ENCODE measurements at places on chromosomes 4 and X.

- no peak for DNase-seq
Observed at GRCh38 chr4:127347936-127348335, 284.8 kb upstream of the INTU start.

DNA sequence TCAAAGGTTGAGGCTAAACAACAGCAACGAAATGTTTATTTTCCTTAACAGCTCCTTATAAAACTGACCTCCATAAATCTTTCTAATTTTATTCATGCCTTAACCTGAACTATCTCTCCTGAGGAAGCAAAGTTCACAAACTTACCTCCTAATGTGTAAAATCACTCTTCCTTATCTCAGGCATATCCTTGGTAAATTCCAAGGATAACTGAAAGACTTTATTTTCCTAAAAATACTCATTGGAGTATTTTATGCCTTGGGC, 197.4 kb downstream of the NWD2 start:
- no peak for DNase-seq

DNA sequence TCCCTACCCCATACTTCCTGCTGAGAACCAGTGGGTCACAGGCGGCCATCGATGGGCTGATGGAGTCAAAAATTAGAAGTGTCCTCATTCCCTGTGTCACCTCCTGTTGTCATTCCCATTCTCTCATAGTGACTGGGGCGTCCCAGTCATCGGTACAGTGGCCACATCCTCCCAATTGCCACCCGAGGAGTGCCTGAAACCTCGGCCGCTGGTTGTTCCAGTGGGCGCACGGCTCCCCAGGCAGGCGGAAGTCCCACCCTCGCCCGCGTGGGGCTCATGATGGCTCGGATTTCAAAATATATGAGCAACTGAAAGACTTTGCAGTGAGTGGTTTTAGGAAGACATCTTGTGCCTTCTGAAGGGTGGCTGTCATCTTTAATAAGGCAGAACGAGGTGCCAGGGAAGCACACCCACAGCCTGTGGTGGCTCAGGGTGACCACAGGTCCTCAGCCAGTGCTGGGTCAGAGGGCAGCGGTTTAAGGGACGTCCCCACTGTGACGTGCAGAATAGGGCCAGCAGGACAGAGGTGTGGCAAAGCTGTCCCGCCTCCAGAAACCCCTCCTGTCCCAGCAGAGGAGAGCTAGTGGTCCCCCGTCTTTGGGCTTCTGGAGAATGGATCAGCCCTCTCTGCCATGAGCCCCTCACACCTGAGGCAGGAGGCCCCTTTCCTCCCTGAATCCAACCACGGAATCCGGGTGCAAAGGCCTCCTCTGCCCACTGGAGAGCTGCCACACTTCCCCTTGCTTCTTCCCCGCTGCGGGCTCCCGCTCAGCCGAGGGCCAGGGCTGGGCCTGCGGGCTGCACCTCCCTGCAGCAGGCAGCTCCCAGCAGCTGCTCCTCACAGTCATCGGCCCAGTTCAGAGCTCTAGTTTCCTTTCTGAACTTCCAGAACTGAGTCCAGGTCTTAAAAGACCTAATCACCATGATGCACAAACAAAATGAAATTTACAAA, 90.4 kb downstream of the ABLIM2 start:
- DNase-seq: no peak

- DNase-seq: no peak
Observed at GRCh38 chr4:181181331-181181730, 1061.9 kb upstream of the TENM3 start.

DNA sequence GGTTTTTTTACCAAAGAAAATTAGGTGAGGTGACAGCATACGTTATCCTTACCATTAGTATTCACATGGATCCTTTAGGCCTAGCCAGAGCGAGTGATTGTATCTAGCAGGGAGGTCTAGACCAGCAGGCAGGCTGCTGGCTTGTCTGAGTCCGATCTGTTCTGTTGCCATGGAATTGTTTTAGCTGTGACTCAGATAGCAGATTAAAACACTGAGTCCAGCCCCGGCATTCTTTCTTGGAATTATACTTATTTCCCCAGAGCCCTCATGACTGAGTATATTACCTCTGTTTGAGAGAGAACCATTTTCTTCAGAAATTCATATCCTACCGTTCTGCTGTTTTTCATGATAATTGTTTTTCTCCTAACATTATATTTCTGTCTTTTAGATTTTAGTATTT, 37.4 kb downstream of the OCRL start:
- DNase-seq: peak; percentile 15

- no peak for DNase-seq
Observed at GRCh38 chrX:72373136-72373535, 67.4 kb upstream of the CITED1 start.

DNA sequence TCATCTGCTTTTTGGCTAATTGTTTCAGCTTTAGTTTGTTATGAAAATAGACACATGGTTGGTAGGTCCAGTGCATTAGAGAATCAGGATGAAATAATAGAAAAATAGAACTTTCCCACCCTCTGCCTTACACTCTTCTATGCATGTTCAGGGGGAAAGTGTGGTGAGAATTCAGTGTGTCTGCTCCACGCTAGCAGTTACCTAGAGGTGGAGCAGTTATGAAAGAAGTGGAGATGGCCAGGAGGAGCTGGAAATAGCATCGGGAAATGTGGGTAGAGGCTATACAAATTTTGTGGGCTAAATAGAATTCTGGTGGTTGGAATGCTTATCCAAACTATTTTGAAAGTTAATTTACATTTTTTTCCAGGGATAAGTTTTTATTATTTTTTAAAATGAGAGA, 91.4 kb upstream of the MAD2L1 start:
- DNase-seq: no peak

Measured in BE2C (cell line).